ENCODE measurements at places on chromosomes 3 and 15.

GRCh38 chr3:12444582-12445471 lies 39.5 kb upstream of the TSEN2 start:
- no peak for DNase-seq

DNA sequence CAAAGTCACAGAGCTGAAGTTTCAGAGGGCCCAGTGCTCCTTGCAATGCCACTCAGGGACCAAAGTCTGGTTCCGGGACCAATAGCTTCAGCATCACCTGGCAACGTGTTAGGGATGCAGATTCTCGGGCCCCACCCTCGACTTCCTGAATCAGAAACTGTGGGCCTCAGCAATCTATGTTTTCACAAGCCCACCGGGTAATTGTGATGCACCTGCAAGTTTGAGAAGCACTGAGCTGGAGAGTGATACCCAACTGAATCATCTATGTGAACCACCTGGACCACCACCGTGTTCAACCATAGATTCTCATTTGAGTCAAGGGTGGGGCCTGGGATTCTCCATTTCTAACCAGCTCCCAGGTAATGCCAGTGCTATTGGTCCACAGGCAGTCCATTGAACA lies 55.7 kb downstream of the CORO2B start:
- no peak for DNase-seq

DNA sequence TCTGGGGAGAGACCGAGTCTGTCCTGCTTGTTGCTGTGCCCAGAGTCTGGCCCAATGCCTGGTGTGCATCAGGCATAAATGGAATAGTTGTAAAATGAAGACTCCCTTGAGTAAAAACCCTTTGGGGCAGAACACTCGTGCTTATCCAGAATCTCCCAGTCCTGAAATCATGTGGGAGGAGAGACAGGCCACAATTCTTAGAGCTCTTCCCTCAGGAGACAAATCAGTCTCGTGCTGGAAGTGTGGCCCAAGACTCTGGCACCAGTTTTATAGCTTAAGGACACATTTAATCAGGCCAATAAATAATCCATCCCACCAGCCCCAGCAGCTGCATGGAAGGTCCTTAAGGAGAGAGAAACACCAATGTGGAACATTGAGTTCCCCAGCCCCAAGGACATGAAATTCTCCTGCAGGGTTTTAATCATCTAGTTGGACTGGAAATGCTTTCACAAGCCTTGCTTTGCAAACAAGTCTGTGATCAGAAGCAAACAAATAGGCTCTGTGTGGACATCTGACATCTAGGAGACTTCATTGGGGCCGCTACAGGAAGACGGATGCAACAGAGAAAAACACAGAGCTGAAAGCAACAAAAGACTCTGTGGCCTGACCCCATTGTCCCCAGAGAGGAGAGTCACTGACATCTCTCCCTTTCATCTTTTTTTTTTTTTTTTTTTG lies 70.4 kb downstream of the LSM3 start:
- DNase-seq: no peak

DNA sequence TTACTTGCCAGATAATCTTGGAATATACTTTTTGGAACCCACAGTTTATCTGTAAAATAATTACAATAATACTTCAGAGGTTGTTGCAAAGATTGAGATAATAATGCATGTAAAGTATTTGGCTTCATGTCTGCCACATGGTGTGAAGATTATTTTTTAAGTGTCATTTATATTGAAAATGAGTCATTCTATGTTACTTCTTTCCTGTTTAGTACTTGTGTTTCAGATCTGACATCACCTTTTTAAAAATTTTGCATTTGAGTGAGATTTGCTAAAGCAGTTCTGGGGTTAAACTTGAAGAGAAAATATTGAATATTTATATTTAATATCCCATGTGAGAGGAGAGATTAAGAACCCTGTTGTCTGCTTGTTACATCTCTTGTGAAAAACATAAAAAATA lies 31.2 kb downstream of the IQGAP1 start:
- DNase-seq: no peak

DNA sequence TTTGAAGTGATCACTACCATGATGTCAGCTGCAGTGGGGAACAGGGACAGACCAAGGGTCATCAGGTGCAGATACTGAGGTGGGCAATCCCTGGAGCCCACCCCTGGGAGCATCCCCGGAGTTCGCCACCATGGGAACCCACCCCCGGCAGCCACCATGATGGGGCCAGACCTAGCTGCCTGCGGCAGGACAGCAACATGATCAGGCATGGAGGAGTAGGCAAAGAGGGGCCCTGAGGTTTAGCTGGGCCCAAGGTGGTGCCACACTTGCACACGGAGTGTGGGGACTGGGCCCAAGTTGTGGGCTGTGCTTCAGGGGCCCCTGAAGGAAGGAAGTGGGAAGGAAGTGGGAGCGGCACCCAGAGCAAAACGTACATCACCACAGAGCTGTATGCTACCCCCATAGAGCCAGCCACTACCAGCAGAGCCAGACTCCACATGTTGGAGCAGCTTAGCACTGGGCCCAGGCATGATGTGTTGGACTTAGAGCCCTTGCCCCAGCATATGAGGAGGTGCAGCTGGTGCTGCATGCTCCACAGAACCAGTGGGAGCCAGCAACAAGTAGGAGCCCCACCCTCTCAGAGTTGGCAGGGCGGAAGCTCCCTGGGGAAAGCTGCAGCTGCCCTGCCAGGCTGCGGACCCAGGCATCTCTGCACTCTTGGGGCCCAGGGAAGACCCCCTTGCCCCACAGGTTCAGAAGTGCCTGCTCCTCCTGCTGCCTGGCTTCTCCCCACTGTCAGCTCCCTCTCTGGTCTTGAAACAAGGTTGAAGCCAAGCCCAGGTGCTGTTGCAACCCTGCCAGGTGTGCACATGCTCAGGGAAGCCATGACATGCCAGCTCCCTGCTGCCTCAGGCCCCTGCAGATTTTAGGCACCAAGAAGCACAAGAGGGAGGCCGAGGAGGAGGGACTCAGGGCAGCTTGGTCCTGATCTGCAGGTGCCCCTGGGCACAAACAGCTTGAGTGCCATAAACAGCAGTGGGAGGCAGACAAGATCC lies 515.3 kb downstream of the ZBBX start:
- DNase-seq: no peak

- no peak for DNase-seq
Measured at GRCh38 chr15:68292967-68293366, 15.4 kb downstream of the FEM1B start.

- DNase-seq: no peak
Measured at GRCh38 chr3:9233101-9233500, 16.3 kb downstream of the SRGAP3 start.

DNA sequence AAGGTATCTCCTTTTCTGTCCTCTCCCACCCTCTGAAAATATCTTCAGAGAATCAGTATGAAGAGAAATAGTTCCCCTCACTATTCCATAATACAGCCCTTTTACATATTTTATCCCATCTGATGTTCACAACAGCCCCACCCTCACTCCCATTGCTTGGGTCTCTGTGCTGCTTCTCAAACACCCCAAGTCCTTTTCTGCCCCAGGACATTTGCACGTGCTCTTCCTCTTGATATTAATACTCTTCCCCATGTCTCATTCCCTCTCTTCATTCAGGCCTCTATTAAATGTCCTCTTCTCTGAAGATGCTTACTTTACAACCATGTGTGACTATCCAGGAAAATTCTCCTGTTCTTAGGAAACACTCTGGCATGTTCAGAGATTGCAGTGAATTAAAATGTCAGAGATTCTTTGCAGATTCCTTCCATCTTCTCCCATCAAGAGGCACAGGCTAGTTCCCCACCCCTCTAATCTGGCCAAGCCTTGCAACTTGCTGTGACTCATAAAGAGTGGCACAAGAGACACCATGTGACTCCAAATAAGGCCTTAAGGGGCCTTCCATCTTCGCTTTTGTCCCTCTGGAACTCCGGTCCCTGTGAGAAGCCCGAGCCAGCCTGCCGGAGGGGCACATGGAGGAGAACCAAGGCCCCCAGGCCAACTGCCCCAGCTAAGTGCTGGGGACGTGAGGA lies 128.5 kb downstream of the CHSY1 start:
- DNase-seq: no peak

DNA sequence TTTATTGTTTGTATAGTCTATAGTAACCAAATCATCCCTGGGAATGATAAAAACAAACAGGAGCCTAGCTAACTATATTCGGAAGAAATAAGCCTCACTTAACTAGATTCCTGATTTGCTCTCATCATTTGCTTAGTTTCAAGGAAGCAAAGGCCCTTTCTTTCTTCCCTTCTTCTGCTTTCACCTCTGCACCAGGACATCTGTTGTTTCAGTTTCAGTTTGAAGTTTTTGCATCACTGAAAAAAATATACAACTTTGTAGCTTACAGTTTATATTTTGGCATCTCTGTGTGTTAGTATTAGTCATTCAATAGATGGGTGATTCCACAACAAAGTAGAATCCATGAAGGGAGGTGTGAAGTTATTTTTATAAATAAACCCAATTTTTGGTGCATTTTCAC lies 113.6 kb upstream of the SNTN start:
- no peak for DNase-seq

GRCh38 chr3:129010310-129010956 lies 9.3 kb downstream of the EFCC1 start:
- DNase-seq: no peak

DNA sequence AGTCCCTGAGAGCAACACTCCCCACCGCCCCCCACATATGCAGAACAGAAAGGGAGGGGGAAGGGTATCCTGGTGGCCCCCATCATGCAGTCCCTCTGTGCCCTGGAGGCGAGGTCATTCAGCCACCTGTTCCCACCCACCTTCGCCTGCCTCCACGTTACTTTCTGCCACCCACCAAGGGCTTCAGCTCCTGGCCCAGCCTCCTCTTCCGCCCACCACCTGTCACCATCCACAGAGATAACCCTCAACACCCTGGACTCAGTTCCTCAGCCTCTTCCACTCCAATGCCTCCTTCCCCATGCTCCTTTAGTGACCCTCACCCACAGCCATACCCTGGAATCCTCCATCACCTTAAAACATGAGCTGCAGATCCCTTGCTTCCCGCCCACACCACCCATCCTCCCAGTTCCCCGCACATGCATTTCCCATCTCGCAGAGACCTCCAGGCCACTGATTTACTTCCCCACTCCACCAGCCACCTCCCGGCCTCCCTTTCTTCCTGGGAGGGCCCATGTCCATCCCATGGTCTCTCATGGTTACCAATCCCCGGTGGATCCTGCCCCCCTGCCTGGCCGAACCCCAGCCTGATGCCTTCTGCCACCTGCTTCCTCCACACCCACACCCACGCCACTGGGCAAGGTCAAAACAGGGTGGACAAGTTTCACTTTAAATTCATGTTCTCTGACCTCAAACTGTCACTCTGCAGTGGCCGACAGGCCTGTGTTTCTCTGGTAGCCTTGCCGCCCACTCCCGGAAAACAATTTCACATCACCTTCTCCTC lies 18.2 kb downstream of the HOMER2 start:
- DNase-seq: no peak

GRCh38 chr3:20097015-20097414 lies 56.8 kb downstream of the KAT2B start:
- no peak for DNase-seq

DNA sequence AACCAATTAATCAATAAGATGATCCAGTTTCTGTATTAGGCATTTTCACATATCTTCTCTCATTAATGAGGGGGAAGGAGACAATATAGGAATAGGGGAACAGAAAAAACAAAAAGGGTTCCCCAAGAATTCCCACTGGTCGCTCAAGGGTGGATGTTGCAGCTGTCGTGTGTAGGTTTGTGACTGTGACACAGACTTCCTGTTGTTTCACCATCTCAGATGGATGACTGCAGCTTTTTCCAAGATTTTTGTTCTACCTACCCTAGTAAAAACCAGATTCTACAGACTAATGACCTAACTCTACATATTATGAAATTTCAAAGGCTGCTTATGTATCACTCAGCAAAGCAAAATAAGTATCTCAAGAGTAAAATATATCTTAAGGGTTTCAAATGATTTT lies 73.7 kb upstream of the MB21D2 start:
- no peak for DNase-seq

DNA sequence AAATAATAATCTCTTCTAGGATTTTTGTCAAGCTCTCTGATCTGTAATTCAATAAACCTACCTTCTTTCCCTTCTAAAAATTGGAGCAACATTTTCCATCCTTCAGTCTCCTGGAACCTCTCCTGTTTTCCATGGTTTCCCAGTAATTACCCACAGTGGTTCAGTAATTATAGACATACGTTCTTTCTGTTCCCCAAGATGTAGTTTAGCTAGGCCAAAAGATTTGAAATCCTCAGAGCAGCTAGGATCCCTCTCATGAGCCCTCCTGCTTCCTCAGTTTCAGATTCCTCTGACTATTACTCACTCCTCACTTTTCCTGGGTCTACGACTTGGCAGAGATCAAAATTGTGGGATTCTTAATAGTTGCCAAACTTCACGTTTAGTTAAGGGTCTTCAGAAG lies 76.9 kb upstream of the IGSF10 start:
- DNase-seq: no peak

- no peak for DNase-seq
Measured at GRCh38 chr3:147431751-147432150, 22.6 kb downstream of the ZIC1 start.

DNA sequence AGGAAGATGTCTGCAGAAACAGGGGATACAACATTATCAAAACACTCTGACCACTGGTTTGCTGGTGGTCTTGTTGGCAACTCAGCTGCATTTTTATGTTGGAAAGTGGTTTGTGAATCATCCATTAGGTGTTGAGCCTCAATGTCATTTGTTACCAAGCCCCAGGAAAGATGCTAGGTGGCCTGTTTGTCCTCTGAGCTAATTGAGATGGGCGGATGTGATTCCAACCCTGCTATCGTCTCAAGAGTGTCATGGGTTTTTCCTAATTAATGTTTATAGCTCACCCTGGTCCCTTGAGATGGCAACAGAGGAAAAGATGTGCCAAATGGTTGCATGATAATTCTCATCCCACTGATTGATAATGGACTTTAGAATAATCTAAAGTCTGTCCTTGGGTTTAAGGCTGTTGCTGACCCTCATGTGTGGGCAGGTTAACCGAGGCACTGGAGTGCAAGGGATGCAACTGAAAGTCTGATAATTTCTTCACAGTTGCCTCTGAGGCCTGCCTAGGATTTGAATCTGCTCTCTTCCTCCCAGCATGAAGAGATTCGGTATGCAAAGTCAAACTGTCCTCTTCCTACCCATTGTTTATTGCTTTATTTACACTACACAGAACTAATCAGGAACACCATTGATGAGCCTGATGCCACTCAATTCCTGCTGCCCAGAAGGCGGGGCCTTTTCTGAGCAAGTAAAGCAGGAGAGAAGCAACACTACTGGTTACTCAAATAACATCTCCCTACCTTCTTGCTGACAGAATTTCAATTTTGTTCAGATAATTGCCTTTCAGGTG lies 166.2 kb upstream of the TBC1D5 start:
- no peak for DNase-seq

GRCh38 chr3:157098823-157099185 lies 61.1 kb downstream of the CCNL1 start:
- no peak for DNase-seq

All from NCI-H1417 treated with DMSO at 0.1 percent for 48 hours (cell line).